ENCODE measurements at places on chromosomes 2 and 18.

GRCh38 chr18:79403723-79404566 lies 8.2 kb downstream of the NFATC1 start:
- DNase-seq, result no peak

DNA sequence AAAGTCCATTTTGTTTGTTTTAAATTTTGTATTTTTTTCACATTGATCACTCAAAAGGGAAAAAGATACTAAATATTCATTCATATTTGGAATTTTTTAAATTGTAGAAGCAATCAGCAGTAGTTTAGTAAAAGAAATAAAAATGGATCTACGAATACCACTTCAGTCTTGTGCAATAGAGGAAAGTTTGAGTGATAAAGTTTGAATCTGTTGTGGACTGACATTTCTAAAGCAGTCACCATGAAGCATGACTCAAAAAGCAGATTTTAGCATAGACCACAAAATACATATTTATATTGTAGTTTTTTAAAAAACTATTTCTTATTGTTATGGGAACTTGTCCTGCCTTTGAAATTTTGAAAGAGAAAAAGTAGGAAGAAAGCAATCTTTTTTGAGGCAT lies 520.5 kb upstream of the ZEB2 start:
- no peak for DNase-seq

DNA sequence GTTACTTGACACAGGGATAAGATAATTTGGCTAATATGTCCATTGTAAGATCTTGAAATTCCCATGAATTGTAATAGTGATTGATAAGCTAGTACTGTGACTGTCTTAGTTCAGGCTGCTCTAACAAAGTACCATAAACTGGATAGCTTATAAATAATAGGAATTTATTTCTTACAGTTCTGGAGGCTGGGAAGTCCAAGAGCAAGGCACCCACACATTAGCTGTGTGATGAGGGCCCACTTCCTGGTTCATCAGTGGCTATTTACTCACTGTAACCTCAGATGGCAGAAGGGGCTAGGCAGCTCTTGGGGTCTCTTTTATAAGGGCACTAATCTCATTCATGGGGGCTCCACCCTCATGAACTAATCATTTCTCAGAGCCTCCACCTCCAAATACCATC lies 28.5 kb downstream of the NOSTRIN start:
- no peak for DNase-seq

DNA sequence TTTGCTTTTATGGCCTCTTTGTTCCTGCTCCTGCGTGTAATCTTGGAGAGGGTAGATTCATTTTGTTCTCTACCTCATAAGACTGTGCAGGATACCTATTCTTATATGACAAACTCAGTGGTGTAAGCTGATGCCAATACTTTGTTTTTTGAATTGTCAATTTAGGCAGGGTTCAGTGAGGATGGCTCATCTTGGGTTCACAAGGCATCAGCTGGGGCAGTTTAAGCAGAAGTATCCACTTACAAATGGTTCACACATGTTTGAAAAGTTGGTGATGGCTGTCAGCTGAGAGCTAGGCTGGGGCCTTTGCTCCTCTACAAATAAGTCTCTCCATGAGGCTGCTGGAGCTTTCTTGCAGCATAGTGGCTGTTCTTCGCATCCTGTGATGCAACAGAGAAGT lies 920.6 kb upstream of the PIK3C3 start:
- no peak for DNase-seq

- no peak for DNase-seq
Measured at GRCh38 chr2:150732491-150732890, 245.0 kb upstream of the RND3 start.

DNA sequence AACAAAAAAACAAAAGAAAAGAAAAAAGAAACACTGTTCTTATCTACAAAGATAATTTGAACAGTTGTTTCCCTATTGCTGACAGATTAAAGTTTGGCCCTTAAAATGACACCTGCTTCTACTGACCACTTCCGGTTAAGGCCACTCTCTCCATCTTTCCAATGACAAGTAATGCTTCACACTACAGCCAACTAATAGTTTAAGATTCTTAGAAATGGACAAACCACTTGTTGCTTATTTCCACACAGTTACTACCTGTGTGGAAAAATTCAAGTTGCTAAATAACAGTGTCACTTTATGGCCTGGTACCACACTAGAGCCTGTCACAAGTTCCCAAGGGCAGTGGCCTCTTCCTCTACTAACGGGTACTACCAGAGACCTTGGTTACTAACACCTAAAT lies 2.4 kb downstream of the TMEM185B start:
- DNase-seq, result no peak

DNA sequence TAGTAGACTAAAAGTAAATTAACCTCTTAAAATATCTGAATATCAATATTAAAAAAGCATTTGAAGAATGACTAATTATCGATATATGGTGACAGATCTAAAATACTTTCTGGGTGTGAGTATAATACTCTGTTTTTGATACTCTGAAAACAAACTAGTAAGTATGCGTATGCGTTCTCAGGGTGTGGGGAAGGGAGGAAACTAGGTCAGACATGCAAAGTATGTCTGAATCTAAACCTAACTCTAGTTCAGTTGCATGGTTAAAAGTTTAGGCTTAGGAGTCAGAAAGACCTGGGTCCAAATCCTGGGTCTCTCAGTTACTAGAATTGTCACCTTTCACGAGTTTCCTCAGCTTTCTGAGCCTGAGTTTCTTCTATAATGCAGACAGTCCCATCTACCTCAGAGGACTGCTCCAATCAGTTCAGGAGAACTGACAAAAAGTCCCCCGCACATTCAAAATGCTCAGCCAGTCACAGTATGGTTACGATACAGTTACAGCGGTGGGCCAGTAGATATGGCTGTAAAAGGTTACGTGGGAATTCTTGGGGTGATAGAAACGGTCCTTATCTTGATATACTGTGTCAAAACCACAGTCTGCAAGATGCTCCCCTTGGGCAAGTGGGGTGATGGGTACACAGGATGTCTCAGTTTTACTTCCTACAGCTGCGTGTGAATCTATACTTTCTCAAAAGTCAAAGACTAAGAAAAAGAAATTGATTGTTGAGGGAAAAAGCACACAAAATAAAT lies 29.2 kb downstream of the UNC50 start:
- DNase-seq, result no peak

- DNase-seq, result no peak
Measured at GRCh38 chr2:55581435-55581834, 36.0 kb downstream of the PPP4R3B start.

- no peak for DNase-seq
Measured at GRCh38 chr2:20400787-20401488, 45.9 kb upstream of the RHOB start.

- DNase-seq, result no peak
Measured at GRCh38 chr18:21100678-21101077, 10.9 kb downstream of the ROCK1 start.

- DNase-seq, result no peak
Measured at GRCh38 chr2:44753552-44754285, 187.8 kb upstream of the SIX3 start.

DNA sequence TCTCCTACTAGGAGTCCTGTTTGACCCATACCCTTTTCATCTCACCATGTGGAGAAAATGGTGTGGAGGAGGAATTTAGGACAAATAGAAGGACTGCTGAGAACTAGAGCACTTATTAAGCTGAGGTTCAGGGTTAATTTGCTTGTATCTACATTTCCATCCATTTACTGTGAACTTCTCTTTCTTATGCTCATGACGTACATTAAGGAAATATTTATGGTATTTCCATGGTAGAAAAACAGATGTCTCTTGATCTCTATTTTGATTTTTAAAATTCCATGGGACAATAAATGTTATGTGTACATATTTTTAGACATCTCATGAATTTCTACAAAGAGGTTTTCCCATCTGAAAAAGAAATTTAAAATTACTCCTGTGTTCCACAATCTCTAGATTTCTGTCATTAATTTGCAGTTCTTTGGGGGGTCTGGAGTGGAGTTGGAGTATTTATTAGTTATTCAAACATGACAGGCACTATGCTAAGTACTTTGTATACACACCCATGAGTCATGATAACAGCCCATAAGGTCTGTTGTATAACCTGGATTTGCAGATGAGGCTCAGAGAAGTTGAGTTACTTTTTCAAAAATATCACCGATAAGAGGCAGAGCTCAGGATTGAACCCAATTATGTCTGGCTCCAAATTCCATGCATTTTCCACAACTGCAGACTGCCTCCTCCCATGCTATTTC lies 112.6 kb downstream of the COPS8 start:
- no peak for DNase-seq

DNA sequence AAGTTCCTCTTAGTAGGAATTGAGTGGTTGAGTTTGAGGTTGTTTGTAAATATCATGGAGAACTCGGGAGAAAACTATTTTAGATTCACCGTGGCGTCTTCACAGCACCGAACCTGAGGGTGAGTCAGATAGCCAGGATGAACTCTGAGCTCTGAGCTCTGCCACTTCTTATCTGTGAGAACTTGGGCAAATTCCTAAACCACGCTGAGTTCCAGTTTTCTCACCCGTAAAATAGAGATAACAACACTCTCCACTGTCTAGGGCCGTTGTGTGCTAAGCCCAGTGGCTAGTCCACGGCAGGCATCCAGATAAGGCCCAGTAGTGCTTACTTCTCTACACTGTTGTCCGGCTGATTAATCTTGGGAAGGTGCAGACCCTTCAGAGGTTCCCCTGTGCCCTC lies 7.0 kb downstream of the KIF5C start:
- no peak for DNase-seq

GRCh38 chr18:26164571-26164970 lies 30.9 kb downstream of the PSMA8 start:
- no peak for DNase-seq

- DNase-seq, result no peak
Measured at GRCh38 chr2:240451108-240451611, 15.7 kb downstream of the GPC1 start.

DNA sequence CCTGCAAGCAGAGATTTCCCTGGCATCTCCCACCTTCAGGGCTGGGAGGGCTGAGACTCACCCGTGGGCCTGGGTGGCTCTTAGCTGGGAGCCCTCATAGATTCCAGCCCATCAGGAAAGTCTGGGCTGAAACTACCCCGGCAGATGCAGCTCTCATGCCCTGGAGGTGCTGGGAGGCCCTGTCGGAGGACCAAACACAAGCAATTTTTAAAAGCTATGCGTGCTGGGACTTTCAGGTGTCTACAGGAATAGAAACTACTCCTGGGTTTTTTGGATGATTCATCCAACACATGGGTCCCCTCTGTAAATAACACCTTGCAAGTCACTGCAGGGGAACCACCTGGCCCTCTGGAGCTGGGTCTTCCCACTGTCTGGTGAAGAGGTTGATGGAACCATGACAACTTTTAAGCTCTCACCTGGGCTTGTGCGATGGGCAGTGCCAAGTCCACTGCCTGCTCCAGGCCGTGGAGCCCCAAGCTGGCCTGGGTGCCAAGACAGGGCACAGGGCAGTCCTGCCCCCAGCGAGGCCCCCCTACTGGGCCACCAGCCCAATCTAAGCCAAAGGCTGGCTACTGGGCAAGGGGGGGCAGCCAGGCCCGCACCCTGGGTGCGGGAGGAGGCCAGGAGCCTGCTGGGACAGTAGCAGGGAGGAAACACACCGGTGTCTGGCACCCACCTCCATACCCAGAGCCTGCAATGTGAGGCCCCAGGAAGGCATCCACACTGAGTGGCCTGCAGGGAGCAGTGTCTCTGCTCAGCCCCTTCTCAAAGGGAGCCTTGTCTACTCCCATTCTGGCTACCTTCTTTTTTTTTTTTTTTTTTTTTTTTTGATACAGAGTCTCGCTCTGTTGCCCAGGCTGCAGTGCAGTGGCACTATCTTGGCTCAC lies 1.1 kb upstream of the GPR55 start:
- DNase-seq, result no peak

DNA sequence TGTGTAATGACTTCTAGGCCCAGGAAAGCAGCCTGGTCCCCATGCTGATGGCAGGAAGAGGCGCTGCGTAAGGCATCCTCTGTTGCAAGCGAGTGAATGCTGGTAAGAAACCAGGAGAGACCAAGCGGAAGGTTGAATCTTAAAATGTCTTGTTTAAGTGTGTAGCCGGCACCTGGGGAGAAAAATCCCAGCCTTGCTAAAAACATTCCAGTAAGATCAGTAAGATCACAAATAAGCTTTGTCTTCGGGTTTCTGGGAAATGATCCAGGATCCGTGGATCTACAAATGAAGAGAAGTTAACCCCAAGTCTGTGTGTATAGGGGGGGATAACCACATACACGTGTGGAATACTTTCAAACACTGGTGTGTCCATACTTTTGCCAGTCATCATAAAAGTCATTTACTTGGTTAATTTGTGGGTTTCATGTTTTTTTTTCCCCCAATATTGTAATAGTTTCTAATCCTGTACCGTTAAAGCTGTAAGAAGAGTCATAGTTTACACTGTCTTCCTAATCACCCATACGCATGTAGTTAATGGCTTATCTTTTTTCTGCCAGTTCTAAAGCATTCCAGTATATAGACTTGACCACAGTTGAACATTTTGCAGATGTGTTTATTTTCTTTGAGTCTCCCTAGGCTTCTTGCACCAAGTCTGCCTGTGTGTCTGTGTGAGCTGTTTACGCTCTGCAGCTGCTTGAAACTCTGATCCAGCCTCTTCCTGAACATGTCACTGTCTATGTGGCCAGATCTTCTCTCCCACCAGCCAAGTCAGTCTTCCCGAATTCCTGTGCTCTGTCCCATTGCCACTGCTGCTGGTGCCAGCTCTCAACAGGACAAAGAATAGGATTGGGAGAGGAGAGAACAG lies 135.9 kb upstream of the ARL4C start:
- DNase-seq, result no peak

GRCh38 chr2:195319548-195320412 lies 337.2 kb upstream of the SLC39A10 start:
- no peak for DNase-seq

- no peak for DNase-seq
Measured at GRCh38 chr2:82667491-82667890, 1791.6 kb downstream of the SUCLG1 start.

- DNase-seq, result no peak
Measured at GRCh38 chr2:238821391-238821790, 26.5 kb upstream of the TWIST2 start.

DNA sequence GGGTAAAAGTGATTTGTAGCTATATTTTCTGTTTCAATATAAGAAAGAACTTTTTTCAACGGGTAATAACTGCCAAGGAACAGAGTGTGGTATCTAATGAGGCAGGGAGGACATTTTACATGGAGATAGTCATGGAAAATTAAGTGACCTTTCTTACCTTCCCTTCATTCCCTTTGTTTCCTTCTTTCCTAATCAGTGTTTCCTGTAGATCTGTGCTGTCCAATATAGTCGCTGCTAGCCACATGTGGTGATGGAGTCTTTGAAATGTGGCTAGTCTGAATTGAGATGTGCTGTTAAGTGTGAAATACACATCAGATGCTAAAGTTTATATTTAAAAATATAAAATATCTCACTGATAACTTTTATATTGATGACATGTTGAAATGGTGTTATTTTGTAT lies 81.8 kb downstream of the BABAM2 start:
- no peak for DNase-seq

- no peak for DNase-seq
Measured at GRCh38 chr2:203407496-203407895, 79.3 kb downstream of the ABI2 start.

GRCh38 chr2:144944546-144945220 lies 424.8 kb upstream of the ZEB2 start:
- DNase-seq, result no peak
